ENCODE measurements at places on chromosomes 16 and 17.

DNA sequence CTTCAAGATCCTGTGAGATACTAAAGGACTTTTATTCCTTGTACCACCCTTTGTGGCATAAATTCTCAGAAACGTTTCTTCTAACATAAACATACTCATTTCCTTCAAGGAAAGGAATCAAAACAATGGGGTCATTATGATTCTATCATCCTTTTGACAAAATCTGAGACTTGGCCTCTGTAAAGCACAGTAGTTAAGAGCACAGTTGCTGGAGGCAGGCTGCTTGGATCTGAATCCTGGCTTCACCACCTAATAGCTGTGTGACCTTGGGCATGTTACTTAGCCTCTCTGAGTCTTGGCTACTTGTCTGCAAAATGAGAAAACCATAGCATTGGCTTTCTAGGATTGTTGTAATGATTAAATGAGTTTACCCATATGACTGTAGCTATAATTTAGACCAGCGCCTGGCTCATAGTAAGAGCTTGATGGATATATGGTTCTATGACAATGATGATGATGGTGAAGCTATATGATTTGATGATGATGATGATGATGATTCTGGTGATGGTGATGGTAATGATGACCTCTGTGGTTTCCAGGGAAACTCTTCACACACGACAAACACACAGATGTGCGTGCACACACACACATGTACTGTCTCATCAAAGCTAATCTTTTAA lies 6.1 kb upstream of the KRT31 start:
- no peak for DNase-seq

DNA sequence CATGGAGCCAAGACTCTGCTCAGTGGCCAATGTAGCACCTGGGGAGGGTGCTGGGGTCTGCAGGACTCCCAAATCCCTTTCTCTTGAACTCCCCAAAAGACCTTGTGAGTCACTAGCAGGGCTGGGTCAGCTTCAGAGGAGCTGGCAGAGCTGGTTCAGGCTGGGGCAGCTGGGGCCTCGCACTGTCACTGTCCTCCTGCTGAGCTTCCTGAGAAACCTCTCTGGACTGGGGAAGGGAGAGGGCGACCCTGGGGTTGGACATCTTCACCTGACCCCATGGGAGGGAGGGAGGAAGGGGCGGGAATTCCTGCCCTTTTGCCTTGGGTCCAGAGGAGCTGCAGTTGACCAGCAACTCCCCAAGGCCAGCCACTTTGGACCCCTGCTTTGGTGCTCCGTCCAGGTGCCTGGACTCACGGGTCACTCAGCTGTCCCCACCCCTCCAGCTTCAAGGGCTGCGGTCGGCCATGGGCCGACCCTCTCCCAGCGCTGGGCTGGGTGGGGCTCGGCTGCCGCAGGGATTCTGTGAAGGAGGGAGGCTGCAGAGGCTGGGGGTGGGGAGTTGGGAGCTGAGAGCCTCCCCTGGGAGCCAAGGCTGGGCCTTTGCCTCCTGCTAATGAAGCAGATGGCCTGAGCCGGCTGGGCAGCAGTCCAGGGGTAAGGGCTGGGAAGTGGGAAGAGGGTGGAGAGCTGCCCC lies 9.2 kb downstream of the FMNL1 start:
- DNase-seq, result peak; percentile 90

- DNase-seq, result no peak
Observed at GRCh38 chr17:422196-422930, 69.8 kb upstream of the RPH3AL start.

DNA sequence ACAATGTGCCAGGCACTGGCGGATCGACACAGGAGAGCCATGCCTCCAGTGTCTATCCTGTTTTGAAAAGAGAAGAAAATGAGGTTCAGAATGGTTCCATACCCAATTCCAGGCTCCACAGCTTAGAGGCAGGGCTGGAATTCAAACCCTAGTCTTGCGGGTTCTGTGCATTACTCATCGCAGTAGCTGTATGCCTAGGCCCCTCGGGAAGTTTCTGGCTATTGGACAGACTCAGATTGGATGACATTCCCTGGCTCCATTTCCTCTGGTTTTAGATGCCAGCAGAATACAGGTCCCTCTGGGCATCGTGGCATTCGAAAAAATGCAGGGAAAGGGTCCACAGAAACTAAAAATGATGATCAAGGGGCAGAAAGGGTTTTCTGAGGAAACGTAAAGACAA lies 184.7 kb downstream of the COPRS start:
- DNase-seq, result no peak

DNA sequence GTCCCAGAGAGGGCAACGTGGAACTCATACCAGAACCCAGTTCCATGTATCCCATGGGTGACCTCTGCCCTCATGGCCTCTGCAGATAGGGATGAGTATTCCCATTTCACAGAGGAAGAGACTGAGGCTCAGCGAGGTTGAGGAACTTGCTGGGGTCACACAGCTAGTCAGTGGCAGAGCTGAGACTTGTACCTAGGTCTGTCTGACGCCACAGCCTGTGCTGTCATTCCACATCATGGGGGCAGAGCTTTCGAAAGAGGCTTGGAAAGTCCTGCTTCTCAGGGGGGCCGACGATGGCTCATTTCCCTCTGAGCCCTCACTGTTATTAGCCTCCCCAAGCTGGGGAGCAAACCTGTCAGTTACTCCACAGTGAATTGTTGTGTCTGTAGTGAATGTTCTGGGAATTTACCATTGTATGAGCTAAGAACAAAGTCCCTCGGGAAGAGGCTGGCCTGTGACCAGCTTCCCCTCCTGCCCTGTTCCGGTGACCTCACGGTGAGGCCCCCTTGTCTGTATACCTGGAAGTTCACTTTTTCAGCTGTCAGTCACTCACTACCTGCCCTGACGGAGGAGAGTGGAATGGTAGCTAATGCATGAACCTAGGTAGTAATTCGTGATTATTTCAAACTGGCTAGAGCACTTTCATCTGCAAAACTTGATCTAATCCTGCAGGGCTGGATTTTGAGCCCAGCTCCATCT lies 8.9 kb downstream of the METTL22 start:
- no peak for DNase-seq

- DNase-seq, result peak; percentile 44
Observed at GRCh38 chr17:29291163-29291752, 2.7 kb downstream of the NUFIP2 start.

DNA sequence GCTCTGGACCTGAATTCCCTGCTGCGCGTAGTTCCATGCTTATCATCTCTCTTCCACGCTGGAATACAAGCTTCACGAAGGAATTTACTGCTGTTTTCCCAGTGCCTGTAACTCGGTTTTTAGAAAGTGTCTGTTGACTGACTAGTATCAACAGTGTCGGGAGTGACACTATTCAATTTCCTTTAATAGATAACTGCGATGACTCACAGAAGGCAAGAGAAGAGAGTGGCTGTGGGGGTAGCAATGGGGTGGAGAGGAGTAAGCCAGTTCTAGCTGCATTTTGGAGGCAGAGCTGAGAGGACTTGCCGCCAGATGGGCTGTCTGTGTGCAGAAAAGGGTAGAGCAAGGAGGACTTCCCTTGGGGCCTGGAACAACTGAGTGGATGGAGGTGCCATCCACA lies 25.2 kb downstream of the B4GALNT2 start:
- no peak for DNase-seq

- no peak for DNase-seq
Observed at GRCh38 chr17:9072696-9073339, 51.5 kb downstream of the NTN1 start.

- DNase-seq, result no peak
Observed at GRCh38 chr16:22635357-22635761, 124.7 kb downstream of the NPIPB5 start.

DNA sequence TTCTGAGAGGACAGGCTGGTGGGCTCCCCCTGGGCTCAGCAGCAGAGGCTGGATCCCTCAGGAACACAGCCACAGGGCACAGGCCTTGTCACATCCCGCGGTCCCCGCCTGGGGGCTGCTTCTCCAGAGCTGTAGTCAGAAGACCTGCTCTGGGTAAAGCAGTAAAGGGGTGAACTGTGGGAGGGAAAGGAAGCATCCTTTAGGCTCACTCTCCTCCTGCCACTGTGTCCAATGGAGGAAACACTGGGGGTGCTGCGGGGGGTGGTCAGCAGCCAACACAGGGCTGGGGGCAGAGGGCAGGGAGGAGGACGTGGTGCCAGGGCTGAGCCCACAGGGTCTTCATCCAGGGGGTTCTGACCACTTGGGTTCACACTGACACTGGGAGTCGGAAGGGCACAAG lies 5.0 kb upstream of the SLC38A8 start:
- DNase-seq, result no peak

GRCh38 chr16:8768692-8769091 lies 28.7 kb downstream of the TMEM186 start:
- DNase-seq, result no peak

- DNase-seq, result no peak
Observed at GRCh38 chr16:56931271-56931891, 561 bp upstream of the HERPUD1 start.

DNA sequence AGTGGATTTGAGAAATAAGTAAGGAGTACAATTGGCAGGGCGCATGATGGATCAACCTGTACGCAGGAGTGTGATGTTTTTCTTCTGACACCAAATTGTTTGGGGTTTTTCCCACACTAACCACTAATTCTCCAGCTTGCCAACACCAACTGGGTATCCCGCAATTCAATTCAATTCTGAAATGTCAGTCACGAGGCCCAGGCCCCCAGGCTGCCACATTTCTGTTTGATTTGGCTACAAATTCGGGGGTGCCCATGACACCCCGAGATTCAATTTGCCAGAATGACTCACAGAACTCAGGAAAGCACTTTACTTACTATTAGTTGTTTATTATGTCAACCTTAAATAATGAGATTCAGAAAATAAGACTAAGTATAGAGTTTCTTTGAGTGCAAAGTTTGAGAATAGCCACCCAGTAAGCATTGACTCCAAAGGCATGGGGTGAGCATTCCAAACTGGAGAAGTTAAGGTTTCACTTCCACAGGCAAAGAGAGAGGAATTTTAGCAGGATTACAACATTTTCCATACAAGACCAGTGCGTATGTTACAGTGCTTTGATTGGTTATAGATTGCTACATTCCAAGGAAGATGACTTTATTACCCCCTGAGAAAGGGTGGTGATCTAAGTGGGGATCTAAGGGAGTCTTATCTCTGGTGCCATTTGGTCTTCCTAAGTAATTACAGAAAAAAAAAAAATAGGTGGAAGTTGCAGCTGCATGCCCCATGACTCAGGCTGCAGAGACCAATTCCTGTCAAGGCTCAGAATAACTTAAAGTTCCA lies 11.5 kb downstream of the SLC46A1 start:
- DNase-seq, result no peak

DNA sequence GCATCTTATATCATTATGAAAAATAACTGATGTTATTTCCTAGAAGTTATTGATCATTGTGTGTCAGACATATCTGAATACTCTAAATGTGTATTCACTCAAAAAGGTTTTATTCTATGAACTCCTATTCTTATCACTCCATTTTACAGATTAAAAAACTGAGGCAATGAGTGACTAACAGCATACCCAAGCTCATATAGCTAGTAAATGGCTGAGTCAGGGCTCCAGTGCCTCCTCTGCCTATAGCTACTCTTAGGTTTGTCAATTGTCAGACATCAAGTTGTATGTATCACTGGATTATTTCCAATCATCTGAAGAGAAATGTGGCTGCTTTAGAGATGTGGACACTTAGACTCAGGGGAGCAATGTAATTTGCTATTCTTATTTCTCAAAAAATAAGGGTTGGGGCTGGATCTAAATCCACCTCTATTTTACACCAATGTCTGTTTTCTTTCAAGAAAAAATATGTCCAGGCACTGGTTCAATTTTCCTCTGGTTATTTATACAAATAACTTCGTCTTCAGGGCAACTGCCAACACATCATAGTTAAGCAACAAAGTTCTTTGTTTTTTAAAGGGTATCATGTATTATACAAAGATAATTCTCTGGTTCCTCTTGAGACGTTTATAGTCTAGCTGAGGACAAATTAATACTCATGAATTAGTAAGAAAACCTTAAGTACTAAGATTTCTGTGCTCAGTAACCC lies 328.9 kb upstream of the MAF start:
- DNase-seq, result no peak

- peak; percentile 91 for DNase-seq
Observed at GRCh38 chr16:67017810-67018488, 11.0 kb upstream of the CBFB start.

DNA sequence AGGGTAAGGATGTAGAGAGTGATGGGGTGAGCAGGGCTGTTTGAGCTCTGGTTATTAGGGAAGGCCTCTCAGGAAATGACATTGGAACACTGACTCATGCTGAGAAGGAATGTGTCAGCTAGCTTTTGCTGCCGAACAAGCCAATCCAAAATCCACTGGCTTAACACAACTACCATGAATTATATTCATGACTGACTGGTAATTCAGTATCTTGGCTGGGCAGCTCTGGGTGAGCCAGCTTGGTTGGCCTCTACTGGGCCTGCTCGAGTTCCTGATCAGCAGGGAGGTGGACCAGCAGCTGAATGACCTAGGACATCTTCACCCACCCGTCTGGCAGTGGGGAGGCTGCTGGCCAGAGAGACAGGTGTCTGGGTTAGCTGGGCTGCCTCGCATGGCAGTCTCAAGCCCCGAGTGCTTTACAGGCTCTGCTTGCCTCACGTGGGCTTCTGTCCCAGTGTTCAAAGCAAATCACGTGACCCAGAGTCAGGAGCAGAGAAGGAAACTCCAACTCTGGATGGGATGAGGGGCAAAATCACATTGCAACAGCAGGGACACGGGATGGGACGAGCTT lies 209.4 kb downstream of the KATNIP start:
- no peak for DNase-seq

DNA sequence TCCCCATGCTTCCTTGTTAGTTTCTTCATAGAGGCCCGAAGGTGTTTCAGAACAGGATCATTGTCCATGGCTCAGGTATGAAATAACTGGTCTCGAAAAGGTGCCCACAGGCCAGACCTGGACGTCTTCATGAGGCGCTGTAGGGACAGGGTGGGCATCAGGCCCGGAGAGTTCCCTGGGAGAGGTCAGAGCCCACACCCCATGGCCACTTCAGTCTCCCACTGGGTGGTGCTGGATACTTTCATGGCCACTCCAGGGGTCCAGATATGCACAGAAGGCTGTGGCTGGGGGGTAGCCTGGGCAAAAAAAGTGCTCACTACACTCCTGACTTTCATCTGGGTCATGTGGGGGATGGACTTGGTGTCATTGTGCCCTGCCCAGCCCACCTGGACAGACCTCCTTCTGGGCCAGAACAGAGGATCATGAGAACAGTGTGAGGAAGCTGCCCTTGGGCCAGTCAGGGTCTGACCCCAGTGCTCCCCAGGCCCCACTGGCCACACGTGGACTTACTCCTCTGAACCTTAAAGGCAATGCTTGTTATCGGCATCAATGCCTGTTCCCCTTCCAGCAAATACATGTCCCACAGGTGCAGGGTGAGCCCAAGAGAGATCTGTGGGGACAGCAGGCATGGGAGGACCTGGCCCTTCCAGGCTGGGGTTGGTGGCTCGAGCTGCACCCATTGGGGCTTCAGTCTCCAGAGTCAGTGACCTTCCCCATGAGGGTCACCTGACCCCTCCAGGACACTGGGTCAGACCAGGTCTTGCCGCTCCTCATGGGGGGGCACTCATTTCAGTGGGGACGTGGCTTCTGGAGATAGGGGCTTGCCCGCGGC lies 36.9 kb downstream of the LGALS9 start:
- DNase-seq, result no peak

DNA sequence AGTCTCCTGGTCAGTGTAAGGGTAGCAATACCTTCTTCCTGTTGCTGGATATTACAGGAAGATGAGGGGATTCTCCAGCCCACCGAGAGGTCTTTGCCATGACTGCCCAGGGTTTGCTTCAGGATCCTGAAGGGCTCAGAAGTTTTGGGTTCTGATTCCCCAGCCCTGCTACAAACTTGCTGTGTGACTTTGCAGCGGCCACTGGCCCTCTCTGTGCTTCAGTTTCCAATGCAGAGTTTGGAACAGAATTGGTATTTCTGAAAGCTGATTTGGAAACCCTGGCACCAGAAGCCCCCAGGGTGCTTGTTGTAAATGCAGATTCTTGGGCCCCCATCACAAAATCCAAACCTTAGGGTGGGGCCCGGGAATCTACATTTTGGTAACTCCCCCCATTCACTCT lies 14.7 kb downstream of the KCNG4 start:
- no peak for DNase-seq
